CD4-positive, alpha-beta T cell (primary cell): ENCODE measurements at places on chromosomes 12 and 14.
A peak's percentile ranks its signal among the peaks of the same experiment; 100 is the strongest.

DNA sequence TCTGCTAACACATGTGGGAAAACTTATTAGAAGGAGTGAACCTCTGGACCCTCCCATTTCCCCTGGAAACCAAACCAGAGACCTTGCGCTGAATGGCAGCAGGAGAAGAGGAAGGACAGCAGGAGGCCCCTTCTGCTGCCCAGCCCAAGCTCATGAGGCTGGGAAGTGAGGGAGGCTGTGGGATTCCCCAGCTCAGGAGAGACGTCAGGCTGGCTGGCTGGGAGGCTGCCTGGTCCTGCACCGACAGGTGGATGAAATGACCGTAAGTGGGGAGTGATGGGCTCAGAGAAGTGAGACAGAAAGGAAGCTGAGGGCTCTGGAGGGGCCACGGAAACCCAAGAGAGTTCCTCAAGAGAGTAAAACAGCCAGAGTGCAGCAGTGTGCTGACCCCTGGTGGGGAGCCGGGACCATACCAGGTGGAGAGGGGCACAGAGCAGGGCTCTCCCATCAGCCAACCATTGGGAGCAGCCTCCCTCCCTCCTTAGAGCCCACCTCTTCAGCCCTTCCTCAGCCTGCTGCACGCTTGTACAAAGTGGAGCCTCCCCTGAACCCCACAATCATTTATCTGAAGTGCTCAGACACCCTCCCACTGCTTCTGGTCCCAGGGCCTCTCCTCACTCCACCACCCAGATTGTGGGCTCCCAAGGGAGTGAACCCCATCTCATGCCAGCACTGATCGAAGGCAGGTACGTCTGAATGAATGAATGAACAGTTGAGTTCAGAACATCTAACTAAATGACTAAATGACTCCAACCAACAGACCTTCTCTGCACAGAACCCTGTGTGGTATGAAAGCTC lies 14.0 kb downstream of the TAMALIN start:
- DNase-seq = peak; percentile 69

GRCh38 chr12:104006929-104007328 lies 41.3 kb downstream of the TDG start:
- no peak for DNase-seq

GRCh38 chr14:101558739-101559240 lies 2.5 kb upstream of the DIO3 start:
- DNase-seq = no peak

- DNase-seq = no peak
Observed at GRCh38 chr12:97778111-97778510, 315.5 kb downstream of the RMST start.

- no peak for DNase-seq
Observed at GRCh38 chr14:69153152-69153872, 393 bp upstream of the DCAF5 start.

GRCh38 chr12:122067966-122068365 lies 10.6 kb upstream of the MLXIP start:
- peak; percentile 42 for DNase-seq

DNA sequence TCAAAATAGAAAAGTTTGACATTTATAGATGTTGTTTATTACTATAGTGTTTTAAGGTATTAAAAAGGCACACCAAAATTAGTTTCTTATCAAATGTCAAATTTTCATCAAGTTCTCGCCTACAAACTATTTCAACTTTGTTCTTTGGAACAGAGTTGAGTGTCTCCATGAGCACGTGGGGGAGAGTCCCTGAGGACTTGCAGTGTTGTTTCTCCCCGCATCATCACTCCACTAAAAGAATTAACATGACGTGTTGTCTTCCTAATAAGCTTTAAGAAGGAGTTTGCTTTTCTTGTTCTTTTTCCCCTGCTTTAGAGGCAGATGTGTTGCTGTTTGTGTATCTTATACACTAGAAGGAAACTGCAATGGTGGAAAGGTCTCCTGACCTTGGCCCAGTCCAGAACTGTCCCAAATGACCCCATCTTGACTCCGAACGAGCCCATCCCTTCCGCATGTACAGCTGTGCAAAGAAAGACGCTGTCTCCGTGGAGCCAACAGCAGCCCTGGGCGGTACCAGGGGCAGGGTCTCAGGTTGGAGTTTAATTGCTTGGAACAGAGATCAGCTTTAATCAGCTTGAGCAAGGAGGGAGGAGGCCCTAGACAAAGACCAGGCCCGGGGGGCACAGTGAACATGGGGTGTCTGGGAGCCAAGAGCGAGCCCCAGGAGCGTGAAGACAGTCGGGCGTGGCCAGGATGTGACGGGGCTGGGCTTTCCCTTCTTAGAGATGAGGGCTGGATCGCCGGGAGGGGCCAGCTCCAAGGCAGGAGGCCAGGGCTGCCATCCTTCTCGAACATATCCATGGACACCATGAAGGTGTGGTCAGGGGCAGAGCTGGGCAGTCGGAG lies 215.4 kb upstream of the RTL1 start:
- DNase-seq = peak; percentile 6

DNA sequence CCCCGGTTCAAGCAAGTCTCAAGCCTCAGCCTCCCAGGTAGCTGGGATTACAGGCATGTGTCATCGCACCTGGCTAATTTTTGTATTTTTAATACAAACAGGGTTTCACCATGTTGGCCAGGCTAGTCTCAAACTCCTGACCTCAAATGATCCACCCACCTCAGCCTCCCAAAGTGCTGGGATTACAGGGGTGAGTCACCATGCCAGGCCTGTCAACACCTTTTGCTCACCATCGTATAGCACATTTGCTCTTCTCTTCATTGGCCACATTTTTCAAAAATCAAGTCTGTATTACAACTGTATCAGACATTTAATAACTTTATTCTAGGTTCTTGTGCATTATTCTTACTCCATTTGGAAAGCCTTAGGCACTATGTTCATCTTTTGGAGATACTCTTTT lies 50.3 kb downstream of the BCAT1 start:
- DNase-seq = no peak

DNA sequence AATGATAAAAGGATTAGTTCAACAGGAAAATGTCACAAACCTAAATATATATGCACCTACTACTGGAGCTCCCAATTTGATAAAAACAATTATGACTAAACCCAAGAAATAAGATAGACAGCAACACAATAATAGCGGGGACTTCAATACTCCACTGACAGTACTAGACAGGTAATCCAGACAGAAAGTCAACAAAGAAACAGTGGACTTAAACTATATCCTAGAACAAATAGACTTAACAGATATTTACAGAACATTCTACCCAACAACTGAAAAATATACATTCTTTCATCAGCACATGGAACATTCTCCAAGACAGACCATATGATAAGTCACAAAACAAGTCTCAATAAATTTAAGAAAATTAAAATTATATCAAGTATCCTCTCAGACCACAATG lies 28.0 kb upstream of the LGR5 start:
- no peak for DNase-seq

- DNase-seq = peak; percentile 14
Observed at GRCh38 chr12:6069437-6070093, 54.9 kb downstream of the VWF start.

GRCh38 chr14:54440037-54440436 lies 1.1 kb downstream of the CNIH1 start:
- no peak for DNase-seq

DNA sequence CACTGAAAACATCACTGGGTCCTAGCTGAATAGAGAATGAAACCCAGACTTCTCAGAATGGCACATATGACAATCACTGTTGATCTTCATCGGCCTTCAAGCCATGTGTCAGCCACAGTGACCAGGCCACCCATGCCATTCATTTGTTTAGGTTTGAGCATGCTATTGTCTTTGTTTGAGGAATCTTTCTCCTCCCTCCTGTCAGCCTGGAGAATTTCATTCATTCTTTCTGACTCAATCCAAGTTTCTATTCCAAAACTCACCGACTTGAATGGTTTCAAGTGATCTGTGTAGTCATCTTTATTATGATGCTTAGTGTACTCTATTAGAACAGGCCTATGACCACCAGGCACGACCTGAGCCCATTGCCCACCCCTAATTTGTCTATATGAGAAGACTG lies 106.3 kb downstream of the ETNK1 start:
- DNase-seq = no peak

DNA sequence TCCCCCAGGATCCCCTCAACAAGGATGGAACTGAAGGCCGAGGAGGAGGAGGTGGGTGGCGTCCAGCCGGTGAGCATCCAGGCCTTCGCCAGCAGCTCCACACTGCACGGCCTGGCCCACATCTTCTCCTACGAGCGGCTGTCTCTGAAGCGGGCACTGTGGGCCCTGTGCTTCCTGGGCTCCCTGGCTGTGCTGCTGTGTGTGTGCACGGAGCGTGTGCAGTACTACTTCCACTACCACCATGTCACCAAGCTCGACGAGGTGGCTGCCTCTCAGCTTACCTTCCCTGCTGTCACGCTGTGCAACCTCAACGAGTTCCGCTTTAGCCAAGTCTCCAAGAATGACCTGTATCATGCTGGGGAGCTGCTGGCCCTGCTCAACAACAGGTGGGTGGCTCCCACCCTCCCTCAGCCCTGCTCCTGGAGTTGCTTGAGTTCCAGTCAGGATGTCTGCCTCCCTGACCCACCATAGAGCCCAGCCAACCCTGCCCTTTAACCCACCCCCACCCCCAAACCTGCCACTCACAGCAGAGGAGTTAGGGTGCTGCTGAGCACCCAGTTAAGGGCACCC lies 1.4 kb downstream of the ASIC1 start:
- DNase-seq = no peak

GRCh38 chr12:100574187-100575074 lies 947 bp downstream of the GAS2L3 start:
- no peak for DNase-seq

DNA sequence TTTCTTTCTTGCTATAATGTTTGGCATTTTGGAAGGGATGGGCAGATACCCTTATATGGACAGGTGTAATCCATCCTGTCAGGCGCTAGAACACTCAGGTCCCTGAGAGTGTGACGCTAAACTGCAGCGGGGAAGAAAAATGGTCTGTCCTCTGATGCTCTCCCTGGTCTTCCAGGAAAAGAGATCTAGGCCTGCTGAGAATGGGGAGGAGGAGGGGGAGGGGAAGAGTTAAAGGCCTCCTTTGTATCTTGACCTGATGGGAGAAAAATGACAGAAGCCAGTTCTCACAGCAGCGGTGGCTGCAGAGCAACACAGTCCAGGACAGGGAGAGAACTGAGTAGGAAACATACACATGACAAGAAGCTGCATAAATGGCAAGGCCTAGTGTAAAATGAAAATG lies 61.1 kb downstream of the RPS6KA5 start:
- DNase-seq = no peak

GRCh38 chr12:106032623-106032925 lies 106.2 kb downstream of the NUAK1 start:
- no peak for DNase-seq

DNA sequence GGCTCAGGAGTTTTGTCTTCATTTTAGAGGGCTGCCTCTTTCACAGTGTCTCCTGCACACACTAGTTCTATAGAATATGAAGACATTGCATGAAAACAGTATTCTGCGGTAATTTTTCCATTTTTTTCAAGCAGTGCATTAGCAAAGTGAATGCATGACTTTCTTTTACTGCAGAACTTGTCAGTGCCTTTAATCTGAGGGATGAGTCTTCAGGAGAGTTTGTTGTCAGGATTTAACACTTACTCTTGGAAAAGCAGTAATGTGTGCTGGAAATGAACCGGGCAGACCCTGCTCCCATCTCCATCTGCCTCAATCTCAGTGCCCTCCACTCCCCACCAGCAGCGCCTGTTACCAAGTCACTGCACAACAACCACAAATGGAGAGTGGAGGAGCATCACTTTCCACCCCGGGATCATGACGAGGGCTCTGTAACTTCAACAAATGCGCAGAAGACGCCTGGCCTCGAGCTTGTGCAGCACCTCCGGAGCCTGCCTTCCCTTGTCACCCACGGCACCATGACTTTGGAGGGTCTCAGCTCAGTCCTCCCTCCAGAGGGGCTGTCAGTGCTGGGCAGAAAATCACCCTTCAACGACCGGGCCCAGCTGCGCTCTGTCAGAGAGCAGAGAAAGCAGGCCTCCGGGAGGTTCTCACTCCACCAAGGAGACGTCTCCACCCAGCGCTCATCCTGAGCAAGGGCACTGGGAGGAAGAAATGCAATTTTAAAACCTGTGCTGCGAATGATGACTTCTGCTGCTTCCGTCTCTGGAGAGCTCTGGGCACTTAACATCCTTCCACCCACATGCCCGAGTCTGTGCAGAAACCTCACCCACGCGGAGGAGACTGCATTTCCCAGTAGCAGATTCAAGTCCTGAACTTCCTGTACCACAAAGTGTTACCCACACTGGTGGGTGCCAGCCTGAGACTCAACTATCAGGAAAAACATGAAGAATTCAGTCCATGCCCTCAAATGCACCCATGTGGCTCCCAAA lies 255.7 kb downstream of the ADGRD1 start:
- DNase-seq = no peak

DNA sequence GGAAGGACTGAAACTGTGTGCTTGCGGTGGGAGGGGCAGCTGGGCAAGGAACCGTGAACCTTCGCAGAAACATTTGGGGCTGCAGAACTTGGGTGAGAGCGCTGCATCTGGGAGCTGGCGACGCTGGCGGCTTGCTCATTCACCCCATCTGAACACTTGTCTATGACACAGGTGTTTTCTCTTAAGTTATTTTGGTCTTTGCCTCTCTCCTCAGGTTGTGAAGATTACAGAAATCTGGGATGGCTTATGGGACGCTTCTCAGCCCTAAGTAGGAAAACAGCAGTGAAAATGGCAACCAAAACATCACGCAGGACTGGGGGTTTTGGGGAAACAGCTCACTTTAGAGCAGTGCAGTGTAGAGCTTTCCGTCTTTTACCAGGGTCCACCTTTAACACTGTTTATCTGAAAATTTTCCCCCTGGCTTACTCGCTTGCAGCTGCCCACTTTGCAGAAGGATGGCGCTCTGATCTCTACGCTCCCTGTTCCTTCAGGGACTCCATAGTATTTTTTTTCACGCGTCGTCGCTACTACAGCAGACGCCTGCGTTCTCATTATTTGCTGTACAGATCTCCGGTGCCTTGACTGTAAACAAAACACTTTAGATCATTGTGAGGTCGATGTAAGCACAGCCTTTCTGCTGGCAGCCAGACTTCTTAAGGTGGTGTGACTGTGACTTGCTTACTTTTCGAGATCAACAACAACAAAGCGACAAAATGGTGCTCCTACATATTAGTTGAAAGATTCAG lies 2.7 kb upstream of the CDKN1B start:
- peak; percentile 88 for DNase-seq

GRCh38 chr12:112782250-112782649 lies 9.3 kb upstream of the RPH3A start:
- no peak for DNase-seq

- DNase-seq = no peak
Observed at GRCh38 chr14:78417532-78417931, 247.4 kb downstream of the NRXN3 start.

DNA sequence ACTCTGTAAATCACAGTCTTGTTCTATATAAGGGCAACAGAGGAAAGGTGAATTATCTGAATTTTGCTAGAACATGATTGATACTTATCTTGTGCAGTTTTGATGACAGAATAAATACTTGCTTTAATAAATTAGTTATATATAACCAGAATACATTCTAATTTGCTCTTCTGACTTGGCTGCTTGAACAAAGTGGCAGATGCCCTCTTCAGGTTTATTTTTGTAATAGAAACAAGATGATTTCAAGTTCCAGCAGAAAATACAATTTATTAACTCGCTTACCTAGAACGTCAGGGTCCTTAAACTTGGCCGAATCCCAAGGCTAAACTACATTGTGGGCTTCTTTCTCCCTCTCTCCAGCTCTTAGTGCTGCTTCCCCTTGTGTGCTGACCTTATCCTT lies 57.6 kb upstream of the SSTR1 start:
- no peak for DNase-seq
